ENCODE measurements at places on chromosomes 13 and 19.

DNA sequence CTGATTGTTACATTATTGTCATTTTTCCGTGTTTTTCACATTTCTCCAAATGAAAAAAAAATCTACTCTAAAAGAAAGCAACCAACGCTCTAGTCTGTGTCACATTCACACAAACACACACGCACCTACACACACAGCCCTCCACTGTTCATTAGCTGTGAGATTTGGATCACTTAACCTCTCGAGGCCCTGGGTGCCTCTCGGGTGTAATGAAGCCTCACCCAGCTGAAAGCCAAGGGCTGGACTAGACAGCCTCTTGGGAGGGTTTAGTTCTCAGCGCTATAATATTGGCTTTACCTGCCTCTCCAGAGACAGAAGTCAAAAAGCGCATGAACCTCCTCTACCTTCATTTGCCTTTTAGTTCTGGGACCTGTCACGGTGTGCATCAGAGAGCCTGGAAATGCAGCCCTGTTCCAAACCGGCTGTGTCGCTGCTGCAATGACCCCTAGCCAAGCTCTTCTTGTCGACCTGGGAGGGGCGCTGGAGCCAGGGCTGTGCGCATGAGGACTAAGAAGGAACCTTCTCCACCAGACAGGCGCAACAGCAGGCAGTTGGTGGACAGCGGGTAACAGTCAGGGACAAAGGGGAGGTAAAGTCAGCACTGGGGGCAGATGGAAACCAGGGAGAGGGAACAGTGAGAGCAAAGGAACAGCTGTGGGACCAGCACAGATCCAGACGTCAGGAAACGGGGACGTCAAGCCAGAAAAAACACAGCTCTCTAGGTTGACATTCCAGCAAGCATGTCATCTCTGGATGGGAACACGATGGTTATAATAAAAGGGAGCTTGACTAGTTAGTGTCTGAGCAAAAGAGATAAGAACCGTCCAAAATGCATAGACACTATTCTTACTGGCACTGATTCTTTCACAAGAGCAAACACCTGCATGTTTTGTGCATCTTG lies 375.9 kb downstream of the EFNB2 start:
- DNase-seq = no peak

DNA sequence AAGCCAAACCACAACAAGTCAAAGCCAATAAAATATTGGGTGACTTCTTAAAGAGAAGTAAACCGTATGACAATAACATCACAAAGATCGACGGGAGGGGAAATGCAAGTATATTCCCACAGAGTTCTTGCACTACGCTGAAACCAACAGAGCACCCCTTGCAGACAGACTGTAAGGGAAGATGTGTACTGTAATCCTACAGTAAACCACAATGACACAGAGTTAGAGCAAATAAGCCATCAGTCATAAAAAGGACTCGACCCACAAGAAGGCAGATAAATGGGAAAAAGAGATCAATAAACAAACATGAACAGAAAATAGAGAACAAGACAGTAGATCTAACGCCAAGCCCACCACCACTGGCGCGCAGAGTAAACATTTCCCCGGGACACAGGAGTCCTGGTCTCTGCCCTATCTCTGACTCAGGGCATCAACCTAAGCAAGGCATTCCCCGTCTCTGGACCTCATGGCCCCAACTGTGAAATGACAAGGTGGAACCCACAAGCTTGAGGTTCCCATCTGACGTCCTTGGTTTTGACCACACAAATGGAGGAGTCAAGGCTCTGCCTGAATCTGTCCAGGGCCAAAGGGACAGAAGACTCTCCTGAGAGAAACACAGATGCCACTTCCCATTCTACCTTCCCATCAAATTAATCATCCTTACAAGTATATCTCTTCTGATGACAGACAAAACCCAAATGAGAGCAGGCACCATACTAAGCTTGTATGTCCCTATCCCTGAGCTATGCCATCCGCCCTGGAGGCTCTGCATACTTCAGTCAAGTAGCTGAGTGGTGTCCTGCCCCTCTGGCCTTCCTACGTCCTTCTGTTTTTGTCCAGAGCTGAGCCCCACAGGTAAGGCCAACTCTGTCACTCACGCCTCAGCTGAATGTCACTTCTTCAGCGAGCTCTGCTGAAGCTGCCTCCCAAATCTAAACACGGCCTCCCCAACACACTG lies 15.0 kb downstream of the SAFB2 start:
- DNase-seq = no peak

- no peak for DNase-seq
Measured at GRCh38 chr19:17323964-17324332, 10.7 kb downstream of the ANO8 start.

GRCh38 chr13:79194727-79195126 lies 211.3 kb downstream of the RBM26 start:
- DNase-seq = no peak

DNA sequence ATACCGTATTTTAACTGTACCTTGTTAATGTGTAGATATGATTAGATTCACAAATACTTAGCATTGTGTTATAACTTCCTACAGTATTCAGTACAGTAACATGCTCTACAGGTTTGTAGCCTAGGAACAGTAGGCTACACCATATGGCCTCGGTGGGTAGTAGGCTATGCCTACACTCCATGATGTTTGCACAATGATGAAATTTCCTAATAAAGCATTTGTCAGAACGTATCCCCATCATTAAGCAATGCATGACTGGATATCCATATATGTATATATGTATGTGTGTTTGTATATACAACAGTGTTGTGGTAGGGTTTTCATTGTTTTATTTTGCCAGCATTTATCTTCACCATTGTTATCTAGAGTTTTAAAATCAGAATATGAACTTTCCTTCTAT lies 119.4 kb downstream of the SLC7A1 start:
- no peak for DNase-seq

DNA sequence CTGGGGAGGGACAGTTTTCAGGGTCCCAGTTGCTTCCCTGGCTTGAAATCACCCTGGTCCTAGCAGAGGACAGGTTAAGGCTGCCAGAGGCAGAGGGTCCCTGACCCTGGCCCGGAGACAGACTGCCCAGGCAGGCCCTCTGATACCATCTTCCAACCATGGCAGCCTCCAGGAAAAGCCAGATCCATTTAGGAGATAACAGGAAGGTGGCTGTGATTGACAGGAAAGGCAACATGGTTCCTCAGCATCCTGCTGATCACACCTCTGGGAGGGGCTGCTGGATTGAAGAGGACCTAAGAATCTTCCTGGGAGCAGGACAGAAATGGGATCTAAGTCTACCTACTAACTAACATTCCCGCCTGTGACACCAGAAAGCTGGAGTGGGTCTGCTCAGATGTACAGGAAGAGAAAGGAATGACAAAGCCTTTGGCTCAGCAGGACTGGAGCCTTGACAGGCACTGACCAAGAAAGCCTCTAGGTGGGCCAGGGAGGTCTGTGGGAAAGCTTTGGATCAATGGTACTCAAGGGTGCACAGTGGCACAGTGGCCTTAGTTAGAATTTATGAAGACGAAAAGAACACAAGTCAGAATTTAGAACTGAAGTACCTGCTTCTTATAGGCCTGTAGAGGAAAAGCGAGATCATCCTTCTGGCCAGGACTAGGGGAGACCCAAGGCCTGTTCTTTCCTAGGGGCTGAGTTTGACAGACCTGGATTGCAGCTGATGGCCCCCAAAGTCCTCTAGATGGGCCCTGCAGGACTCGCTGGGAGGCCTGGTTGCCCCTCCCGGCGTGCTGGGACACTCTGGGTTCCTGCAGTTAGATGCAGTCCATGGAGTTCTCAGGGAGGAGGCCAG lies 2.3 kb upstream of the PRKACA start:
- DNase-seq = no peak

- DNase-seq = no peak
Measured at GRCh38 chr13:110605132-110605531, 10.2 kb upstream of the NAXD start.

- no peak for DNase-seq
Measured at GRCh38 chr13:78787190-78787589, 128.2 kb upstream of the OBI1 start.

DNA sequence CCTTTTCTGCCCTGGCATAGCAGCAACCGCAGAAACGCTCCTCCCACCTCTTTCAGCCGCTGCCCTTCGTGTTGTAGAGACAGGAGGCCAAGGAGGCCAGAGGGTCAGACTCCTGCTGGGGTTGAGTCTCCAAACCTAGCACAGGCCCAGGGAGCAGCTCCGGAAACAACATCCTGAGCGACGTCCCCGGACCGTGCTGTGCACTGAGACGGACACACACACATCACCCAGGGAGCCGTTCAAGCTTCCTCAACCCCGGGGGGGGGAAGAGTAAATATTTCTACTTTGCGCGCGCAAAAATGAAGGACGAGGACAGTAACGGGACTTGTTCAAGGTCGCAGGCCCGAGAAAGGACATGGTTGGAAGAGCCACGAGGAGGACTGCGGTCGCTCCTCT lies 657 bp downstream of the ZNF550 start:
- no peak for DNase-seq

DNA sequence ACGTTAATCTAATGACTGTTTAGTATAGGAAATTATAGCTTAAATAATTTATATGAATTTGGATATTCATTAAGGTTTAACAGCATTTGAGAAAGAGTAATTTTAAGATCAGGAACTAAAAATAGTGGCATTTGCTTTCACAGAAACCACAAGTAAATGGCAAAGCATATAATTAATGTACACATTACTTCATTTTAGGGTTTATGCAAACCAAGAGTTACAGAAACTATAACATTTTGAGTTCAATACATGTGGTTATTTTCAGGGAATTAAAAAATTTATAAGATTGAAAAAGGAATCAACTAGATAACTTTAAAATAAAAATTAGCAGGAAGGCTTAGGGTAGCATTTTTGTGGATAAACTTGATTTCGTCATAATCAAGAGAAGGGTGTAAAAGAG lies 151.7 kb upstream of the MIR17HG start:
- no peak for DNase-seq

DNA sequence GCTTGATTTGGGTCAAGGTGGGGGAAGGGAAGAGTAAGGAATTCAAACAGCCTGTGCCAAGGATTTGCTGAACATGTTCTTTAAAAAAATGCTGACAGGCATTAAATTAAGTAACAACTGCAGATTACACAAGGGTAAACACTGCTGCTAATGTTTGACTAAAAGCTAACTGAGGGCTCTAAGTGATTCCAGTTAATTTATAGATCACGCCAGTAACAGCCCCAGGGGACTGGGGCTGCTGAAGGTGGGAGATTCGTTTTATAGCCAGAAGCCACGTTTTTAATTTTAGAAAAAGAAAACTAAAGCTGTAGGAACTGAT lies 321.7 kb downstream of the DLEU7 start:
- DNase-seq = no peak

- DNase-seq = no peak
Measured at GRCh38 chr13:43830497-43830881, 43.7 kb upstream of the ENOX1 start.

- no peak for DNase-seq
Measured at GRCh38 chr19:1279782-1280341, 4.5 kb downstream of the FAM174C start.

DNA sequence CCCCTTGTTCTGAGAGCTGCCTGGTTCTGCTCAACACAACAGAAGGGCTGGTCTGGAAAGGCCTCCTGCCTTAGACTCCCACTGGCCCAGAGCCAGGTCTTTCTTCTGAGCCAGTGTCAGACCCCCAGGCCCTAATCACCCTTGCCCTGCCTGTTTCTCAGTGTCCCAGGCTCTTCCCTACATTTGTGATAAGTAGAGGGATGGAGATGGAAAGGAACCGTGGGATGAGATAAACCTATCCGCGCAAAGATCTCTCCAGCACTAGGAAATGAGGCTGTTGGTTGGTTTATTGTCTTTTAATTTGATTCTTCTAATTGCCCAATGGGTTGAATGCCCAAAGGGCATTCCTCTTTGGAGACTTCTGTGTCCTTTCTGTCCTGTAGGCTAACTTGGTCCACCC lies 470.0 kb downstream of the TSHZ3 start:
- no peak for DNase-seq

DNA sequence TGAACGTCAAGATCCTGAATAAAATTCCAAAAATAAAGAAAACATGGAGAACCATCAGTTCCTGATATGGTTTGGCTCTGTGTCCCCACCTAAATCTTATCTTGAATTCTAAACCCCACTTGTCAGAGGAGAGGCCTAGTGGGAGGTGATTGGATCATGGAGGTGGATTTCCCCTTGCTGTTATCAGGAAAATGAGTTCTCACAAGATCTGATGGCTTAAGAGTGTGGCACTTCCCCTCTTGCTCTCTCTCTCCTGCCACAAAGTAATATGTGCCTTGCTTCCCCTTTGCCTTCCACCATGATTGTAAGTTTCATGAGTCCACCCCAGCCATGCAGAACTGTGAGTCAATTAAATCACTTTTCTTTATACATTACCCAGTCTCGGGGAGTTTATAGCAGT lies 827.4 kb downstream of the GPC5 start:
- DNase-seq = no peak

DNA sequence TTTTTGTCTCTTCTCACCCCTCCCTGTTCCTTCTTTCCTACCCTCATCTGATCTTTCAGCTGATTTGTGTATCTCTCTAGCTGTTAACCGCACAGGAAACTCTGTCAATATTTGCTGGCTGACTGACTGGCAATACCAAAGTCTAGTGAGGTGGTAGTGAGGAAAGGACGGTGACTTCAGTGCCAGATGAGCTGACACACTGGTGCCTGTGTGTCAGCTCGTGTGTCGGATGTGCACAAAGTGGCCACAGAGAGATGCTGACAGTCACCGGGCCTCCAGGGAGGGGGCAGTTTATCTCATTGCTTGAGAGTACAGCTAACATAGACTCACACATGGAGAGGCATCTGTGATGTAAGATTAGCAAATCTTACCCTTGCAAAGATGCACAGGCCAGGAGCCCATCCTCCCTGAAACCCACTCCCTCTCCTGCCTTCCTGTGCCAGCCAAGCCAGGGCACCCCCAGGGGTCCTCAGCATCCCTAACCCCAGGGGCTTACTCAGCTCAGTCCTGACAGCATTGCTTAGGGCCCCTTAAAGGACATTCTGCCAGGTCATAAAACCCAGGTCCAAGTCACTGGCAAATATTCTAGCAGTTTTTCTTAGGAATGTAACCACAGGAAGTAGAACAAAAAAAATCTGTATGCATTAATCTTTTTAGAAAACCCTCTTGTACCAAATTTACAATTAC lies 80.2 kb downstream of the SHISA2 start:
- no peak for DNase-seq

All from NCI-H1436 treated with DMSO at 0.1 percent for 48 hours (cell line).